Panc1 (cell line): ENCODE measurements at places on chromosomes 6 and 20. TPM values are rescaled to one million over a fixed set of nuclear protein-coding genes. Genes with fewer than 3 reads are reported as not detected.

The ID4 gene
- 0.10 TPM for total RNA-seq

The FUT9 gene
- not detected for total RNA-seq

DNA sequence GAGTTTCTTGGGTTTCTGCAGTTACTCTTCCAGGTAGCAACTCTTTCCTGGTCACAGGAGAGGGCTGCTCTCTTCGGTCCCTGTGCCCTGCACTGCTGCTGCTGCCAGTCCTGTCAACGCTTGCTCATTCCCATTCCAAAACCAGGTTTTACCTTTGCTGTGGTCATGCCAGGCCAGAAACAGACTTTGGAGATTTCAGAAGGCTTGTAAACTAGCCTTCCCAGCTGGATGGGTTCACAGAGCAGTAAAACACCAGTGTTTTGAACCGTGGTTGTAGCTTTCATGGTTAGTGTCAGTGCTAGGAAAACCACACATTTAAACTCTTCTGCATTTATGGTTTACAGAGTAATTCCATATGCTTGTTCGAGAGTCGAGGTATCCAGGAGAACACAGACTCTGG, 16.2 kb downstream of the ARFGEF2 start:
- H3K4me3 ChIP-seq, result no peak overlapping the region
- H3K27ac ChIP-seq, result no peak overlapping the region
- no peaks in the 10 kb centered on the region for H3K36me3 ChIP-seq
- no peak for DNase-seq
- no peaks in the 10 kb centered on the region for H3K27me3 ChIP-seq

DNA sequence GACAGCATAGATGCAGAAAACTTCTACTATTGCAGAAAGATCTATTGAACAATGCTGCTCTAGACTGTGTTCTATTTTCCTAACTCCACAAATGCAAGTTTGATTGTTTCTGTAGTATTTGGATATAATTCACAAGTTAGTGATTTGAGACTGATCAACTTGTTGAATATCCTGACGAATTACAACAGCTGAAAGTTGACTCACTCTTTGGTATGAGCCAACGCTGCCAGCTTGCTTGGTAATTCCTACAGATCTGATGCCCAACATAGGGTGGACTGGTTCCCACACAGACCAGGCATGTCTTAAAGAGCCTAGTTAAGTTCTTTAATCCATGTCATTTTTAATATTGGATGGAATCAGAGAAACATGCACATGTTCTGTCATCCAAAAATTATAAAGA, 231.0 kb upstream of the RAB32 start:
- no peak overlapping the region for H3K4me3 ChIP-seq
- no peak for DNase-seq
- no peak overlapping the region for H3K27ac ChIP-seq
- no peaks in the 10 kb centered on the region for H3K36me3 ChIP-seq

GRCh38 chr20:20785226-20785625, 72.8 kb upstream of the RALGAPA2 start:
- no peak overlapping the region for H3K27ac ChIP-seq
- no peaks in the 10 kb centered on the region for H3K4me1 ChIP-seq
- no peak overlapping the region for H3K4me3 ChIP-seq
- no peak for DNase-seq
